ENCODE measurements at places on chromosomes 11 and 22.

- DNase-seq, result no peak
Observed at GRCh38 chr11:108620958-108621772, 27.6 kb upstream of the EXPH5 start.

DNA sequence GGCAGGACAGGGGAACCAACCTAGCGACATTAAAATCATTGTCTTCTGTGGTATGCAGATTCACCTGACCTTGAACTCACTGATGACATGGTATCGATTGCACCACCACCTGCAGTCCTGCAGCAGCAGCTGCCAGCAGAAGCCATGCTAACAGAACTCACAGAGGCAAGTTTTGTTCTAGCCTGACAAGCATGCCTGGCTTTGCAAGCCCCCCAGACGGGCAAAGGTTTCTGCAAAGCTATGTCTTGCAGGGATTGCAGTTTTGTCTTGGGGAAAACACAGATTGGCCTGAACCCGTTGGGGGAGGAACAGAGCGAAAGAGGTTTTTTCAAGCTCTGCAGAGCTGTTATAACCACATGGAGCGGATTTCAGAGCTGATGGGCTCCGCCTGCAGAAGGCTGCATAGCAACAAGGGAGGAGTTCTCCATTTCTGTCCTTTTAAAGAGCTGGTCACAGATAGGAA is 221.0 kb downstream of the HIPK3 start:
- no peak for DNase-seq

GRCh38 chr22:46133588-46133855 is 16.8 kb upstream of the PPARA start:
- no peak for DNase-seq

DNA sequence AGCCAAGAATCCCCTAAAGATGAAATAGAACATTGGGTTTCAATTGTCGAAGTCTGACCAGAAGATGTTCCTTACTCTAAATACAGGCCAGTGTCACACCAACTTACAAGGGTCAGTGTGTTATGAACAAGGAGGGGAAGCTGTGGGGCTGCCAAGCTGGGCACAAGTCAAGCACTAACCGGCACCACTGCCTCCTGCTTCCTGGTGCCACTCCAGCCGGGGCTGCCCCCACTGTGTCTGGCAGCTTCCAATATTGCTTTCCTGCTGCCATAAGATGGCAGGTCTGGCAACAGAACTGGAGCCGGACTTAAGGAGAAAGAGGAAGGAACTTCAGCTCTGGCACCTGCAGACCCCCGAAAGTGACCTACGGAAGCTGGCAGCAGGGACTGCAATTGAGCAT is 13.7 kb upstream of the VPS37C start:
- no peak for DNase-seq

DNA sequence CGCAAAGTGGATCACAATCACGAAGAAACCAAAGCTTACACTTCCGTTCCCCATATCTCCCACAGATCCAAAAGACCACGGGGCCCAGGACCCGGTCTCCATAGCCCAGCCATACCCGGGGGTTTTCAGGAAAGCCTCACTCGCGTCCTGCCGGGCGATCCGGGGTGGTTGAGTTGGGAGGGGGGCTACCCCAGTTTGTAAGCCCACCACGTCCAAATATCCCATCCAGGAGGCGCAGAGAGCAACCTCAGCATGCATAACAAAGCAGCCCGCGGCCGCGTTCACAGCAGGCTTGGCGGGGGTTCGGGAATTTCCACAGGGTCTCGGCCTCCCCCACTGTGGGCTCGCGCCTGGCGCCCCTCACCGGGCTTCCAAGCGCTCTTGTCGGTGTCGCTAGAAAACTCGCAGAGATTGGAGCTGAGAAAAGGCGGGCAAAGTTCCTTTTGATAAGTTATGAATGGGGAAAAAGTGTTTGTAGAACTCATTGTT is 9.5 kb downstream of the SDF2L1 start:
- no peak for DNase-seq
